ENCODE measurements at places on chromosomes 12 and 14.
A peak's percentile ranks its signal among the peaks of the same experiment; 100 is the strongest.

- DNase-seq: peak; percentile 33
These were observed 14.1 kb downstream of the FBXW8 start for GRCh38 chr12:116924558-116925453.

- no peak for DNase-seq
These were observed 42.7 kb downstream of the SYNE2 start for GRCh38 chr14:63895510-63895909.

DNA sequence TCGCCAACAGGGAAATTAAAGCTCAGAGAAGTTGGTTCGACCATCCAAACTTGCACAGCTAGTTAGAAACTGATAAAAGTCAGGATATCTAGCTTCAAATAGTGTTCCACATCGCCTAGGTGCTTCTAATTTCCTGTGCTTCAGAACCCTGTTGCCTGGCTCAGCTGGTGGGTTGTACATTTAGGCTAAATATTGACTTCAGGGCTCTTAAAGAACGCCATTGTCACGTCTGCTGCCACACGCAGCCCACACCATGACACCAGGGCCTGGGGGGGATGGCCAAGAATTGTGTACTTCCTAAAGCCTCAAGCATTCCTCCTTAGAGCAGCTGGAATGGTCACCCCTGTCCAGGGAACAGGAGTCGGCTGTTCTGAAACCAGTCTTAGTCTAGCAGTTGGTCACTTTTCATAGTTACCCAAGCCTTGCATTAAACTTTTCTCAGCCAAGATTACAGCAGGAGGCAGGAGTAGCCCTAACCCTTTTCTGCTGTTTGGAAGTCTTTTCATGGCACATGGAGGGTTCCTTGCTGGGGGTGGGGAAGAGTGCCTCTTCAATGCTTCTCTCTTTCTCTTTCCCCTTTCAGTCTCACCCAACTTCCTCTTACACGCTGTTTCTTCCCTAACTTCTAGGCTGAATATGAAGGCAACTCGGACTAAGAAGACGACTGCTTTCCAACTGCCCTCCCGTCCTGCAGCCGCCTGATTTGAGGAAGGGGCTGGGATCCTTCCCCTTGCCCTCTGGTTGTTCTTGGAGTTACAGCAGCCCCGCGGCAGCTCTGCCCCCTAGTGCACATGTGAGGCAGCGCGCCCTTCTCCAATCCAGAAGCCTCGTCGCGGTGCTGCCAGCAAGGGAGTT, 17.1 kb downstream of the FOS start:
- peak; percentile 82 for DNase-seq

- no peak for DNase-seq
These were observed 774.7 kb downstream of the TMTC2 start for GRCh38 chr12:83461336-83461935.

GRCh38 chr14:58777541-58777979, 139.8 kb downstream of the DACT1 start:
- no peak for DNase-seq

- no peak for DNase-seq
These were observed 58.1 kb downstream of the ETV6 start for GRCh38 chr12:11707535-11707934.

DNA sequence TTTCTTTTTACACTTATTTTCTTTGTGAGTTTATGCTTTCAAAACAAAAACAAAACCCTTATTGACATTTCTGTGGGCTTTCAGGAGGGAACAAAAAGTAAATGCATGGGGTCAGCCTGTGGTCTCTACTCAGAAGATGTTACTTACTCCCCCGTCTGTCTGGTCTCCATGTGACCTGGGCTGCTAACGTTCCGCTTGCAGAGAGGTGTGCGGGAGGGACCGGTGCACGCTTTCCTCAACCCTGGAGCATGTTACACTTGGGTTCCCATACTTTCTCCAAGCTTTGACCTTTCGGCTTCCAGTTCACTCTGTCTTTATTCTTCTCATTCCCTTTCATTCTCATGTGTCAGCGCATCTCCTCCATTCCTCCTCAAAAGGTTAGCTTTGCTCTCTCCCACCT, 36.5 kb downstream of the ZC3H14 start:
- DNase-seq: no peak

- DNase-seq: no peak
These were observed 154.3 kb upstream of the C14orf180 start for GRCh38 chr14:104425171-104425681.

DNA sequence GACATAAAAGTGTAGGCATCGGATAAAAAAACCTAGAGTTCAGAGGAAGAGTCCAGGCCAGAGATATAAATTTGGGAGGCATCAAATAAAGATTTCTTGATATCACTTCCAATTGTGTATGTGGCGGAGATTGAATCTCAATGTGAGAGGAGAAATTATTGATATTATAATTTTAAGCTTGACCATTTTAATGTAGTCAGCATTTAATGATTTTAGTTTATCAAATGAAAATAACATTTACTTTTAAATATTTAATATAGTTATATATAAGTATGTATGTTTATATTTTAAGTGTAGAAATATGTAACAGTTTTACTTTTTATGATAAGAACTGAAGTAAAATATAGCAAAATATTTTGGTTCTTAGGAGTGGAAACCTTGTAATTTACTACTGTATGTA, 48.7 kb downstream of the WASHC4 start:
- no peak for DNase-seq

DNA sequence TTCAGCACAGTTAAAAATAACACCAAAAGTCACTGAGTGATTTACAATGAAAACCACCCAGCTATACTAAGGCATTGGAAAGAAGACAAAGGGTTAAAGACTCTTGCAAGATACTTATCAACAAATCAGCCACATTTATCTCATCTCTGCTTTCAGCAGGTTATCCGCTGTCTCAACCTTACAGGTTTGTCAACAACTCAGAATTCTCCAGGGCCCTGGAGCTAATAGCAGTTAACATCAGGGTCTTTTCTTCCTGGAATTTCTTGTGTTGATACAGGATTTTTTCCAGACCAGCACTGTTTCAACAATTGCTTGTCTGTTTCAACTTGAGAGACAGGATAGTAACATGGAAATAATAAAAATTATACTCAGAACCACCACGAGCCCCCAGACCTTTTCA, 3.5 kb downstream of the PKP2 start:
- DNase-seq: no peak

- peak; percentile 33 for DNase-seq
These were observed 795 bp upstream of the ACOT2 start for GRCh38 chr14:73567951-73568885.

DNA sequence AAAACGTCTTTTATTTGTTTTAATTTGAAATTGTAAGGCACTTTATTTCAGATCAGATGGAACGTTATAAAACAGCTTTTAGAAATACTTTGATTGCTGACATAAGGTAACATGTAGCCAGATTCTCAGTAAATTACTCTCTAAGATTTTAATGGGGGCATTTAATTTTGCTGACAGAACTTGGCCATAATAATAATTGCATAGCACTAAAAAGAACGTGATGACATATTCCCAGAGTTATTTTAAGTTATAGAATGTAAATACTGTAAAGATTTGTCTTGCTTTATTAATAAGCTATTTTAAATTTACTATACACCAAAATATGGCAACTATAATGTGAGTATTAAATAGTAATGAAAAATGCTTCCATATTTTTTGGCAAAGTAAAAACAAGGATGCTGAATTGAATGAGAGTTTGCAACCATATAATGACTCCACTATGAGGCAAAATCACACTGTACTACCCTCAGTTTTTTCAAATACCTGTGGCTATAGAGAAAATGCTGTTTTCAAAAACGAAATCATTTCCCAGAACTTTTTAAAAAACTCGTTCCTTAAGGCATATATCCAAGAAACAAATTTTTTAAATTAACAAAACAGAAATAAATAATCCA, 876 bp downstream of the LUM start:
- DNase-seq: no peak

DNA sequence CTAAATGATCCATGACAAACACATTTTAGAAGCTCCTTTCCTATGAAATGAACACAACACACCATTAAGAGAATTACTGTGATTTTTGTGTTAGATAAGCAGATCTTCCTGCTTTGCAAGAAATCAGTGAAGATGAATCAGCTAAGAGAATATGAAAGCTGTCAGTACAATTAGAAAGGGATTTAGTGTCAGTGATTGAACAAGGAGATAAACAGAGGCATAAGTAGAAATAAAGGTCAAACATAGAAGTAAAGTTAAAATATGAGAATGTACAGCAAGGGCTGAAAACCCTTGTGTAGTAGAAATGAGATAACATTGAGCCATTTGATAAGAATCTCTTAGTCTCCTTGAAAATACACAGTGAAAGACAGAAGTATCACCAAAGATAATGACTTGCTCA, 21.4 kb upstream of the SLC16A7 start:
- DNase-seq: no peak

GRCh38 chr12:62319058-62319457, 58.9 kb downstream of the USP15 start:
- no peak for DNase-seq

GRCh38 chr12:79441534-79441933, 249.2 kb downstream of the PAWR start:
- no peak for DNase-seq

- DNase-seq: no peak
These were observed 49.5 kb upstream of the DLK1 start for GRCh38 chr14:100677152-100677551.

DNA sequence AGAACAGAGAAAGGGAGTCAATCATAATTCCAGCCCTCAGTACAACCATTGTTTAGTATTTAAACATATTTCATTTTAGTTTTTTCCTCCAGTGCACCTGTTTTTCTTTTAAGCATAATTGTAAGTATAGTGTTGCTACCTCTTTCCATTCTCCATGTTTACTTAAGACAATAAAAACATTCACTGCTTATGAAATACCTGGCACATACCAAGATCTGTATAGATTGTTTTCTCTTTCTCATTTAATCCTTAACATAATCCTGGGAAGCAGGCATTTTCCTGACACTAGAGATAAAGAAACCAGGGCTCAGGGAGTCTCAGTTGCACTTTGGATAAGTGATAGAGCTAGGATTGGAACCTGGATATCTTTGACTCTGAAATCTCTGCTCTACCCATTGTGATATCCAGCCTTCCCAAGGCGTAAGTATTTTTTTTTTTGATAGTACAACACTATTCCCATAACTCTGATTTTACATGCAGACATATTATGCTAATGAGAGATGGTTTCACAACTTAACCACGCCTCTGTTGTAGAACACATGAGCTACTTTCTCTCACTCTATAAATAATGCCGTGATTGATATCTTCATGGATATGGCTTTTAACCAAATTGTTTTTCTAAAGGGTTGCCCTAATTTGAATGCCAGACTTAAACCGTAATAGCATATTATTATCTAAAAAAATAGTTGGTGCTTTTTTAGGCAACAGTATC, 11.8 kb upstream of the KRT7 start:
- no peak for DNase-seq

DNA sequence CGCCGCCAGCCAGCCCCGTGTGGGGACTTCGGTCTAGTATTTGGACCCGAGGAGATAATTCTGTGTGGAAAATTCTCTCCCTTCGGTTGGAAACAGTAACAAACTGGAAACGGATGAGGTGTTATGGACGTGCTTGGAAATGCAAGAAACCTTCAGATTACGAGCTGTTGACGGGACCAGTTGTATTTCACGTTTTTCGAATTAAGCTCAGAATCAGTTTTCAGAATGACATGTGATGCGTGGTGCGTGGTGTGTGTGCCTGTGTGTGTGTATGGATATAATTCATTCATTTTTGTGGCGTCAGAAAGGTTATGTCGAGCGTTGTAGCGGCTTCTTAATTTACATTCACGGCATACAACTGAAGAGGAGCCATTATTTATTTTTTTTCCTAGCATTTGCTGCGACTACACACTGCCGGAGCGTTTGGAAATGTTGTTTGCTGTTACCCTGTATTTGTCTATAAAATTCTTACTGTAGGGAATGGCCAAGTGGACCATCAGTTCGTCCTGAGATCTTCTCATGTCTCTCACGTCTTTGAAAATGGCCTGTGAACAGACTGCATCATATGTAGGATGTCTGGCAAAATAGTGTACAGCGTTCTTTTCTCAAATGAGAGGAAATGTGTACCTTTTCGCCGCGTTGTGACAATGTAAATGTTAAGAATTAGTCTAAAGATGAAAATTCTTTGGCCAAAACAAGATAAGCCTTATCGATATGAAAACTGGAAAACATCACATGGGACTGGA, 1.3 kb downstream of the TRAF3 start:
- peak; percentile 32 for DNase-seq

- DNase-seq: no peak
These were observed 58.0 kb upstream of the KRAS start for GRCh38 chr12:25308756-25309155.

- DNase-seq: no peak
These were observed 52.0 kb downstream of the NOC4L start for GRCh38 chr12:132196038-132196872.

DNA sequence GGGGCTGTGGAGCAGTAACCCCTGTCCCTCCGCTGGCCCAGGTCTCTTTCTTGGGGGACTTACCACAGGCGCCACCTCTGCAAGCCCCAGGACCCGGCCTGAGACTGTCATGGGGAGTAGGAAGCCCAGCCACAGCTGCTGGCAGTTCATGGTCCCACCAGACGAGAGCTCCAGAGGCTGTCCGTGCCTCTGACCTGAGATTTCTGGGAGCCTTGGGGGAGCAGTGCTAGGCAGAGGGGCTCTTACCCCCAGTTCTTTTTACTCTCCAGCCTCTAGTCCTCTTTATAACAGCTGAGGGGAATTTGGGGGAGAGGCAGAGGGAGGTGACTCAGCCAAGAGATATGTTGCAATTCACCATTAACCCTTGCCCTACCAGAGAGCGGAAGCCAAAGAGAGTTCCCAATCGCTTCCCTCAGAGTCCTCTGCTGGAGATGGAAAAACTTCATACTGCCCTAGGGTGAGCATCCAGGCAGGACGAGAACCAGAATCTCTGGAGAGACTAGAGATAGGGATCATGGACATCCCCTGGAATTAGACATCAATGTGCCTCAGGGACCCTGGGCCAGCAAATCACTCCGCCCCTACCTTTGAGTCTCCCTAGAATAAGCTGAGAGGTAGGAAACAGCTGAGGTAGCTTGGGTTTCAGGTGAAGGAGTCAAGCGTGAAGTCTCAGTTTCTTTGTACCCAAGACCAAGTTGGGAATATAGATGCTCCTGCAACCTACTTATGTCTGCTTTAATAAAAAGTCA, at the start of gene MMP19:
Gene MMP19 (minus strand): TSS at position 256 of the 749 bp plus-strand sequence. CDS start 106 bp downstream, at position 150.
- DNase-seq: no peak

GRCh38 chr12:96506776-96507175, 17.4 kb downstream of the CFAP54 start:
- DNase-seq: no peak

GRCh38 chr14:72663076-72663487, 230.8 kb downstream of the DPF3 start:
- DNase-seq: no peak

DNA sequence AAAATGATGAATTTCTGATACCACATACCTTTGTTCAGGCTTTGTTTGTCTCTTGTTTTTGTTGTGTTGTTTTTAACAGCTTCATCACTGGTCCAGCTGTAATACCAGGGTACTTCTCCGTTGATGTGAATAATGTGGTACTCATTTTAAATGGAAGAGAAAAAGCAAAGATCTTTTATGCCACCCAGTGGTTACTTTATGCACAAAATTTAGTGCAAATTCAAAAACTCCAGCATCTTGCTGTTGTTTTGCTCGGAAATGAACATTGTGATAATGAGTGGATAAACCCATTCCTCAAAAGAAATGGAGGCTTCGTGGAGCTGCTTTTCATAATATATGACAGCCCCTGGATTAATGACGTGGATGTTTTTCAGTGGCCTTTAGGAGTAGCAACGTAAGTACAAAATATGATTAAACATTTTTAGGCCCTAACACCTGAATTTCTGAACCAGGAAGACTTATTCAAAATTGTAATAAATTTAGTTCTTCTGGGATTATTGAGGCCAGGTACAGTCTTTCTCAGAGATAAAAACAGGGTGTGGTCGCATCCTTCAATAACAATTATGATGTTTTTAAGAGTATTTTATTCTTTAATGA, 22.4 kb downstream of the RXYLT1 start:
- no peak for DNase-seq

Data from stimulated activated CD4-positive, alpha-beta T cell treated with anti-CD3 and anti-CD28 coated beads, Interleukin-2, amount 100 ng/mL, for 24 hours (primary cell).